ENCODE measurements at places on chromosomes 5 and 9.

GRCh38 chr5:74464512-74465209, 175.9 kb downstream of the ENC1 start:
- DNase-seq, result no peak

DNA sequence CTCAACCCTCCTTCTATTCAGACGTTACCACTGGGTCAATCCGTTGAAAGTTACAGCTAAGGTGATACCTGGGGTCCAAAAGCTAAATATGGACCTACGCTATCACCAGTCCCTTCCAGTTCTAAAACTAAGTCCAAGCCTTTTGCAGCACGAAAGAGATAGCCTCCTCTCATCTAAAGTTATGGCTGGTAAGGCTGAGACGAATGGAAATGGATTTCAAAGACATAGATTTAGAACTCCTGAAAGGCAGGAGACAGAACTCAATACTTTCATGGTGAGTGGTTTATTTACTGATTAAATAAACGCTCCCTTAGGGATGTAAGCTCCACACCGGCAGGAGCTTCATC, 751 bp upstream of the RIC1 start:
- no peak for DNase-seq

- no peak for DNase-seq
Measured at GRCh38 chr5:178471711-178472110, 118.5 kb downstream of the COL23A1 start.

DNA sequence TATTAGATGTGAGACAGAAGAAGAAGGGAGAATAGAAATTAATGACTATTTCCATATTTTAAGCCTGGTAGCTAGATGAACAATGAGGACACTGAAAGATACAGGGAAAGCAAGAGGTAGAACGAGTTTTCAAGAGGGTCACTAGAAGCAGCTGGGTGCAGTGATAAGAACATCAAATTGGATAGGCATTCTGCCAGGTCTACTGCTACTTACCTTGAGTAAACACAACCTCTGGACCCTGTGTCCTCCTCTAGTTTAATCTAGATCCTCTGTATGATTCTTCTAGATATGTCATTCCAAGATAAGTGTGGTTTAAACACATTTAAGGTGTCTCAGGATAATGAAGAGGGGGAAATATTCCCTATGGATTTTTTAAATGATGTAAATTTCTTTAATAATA, 31.2 kb downstream of the OTP start:
- no peak for DNase-seq

GRCh38 chr5:152288917-152289595, 116.0 kb downstream of the NMUR2 start:
- DNase-seq, result no peak

DNA sequence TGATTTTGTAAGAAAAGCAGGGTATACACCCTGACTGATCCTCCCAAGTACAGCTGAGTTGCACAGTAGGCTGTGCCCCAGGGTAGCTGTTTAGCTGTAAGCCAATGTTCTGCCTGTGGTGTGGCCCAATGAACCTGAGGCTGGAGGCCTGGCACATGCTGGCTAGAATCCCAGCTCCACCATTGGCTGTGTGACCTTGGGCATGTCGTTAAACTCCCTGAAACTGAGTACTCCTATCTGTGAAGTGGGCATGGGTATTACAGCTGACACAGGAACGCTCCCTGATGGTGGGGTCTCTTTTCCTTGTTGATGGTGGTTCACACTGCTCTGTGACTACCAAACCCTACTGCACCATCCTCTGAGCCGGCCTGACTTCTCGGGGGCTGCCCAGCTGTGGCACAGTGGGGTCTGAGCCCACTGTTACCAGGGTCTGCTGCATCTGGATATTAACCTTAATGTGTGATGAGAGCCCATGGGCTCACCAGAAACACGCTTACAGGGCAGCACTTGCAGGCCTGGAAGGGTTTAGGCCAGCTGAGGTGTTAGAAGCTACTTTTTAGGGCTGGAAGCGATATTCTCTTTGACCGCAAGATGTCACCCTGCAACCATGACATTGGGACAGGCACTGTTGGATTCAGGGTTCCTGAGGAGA, 7.0 kb upstream of the GADD45G start:
- DNase-seq, result peak; percentile 40

GRCh38 chr9:96136992-96137670, 164.8 kb downstream of the HSD17B3 start:
- DNase-seq, result no peak

GRCh38 chr9:116501871-116502270, 185.2 kb upstream of the TRIM32 start:
- DNase-seq, result no peak
